T-cell (primary cell): ENCODE measurements at places on chromosomes 1 and 21.

- no peaks in the 10 kb centered on the region for H3K36me3 ChIP-seq
- no peaks in the 10 kb centered on the region for H3K27me3 ChIP-seq
- no peak for DNase-seq
- no peaks in the 10 kb centered on the region for H3K4me1 ChIP-seq
- no peak overlapping the region for H3K4me3 ChIP-seq
- H3K27ac ChIP-seq, result no peak overlapping the region
These were observed 550.0 kb downstream of the KIF26B start for GRCh38 chr1:245704765-245705164.

DNA sequence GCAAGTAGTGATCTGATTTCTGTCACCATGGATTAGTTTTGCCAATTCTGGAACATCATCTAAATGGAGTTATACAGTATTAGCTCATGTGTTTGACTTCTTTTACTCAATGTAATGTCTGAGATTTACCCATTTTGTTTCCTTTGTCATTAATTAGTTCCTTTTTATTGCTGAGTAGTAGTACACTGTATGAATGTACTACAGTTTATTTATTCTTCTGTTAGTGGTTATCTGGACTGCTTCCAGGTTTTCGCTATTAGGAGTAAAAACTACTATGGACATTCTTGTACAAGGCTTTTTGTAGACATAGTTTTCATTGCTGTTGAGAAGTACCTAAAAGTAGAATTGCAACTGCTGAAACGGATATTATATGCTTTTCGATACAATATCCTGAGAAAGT, 14.1 kb downstream of the SUCO start:
- no peaks in the 10 kb centered on the region for H3K27me3 ChIP-seq
- no peak for DNase-seq
- H3K36me3 ChIP-seq, result no peaks in the 10 kb centered on the region
- no peak overlapping the region for H3K27ac ChIP-seq

GRCh38 chr1:101239095-101240040, 2.5 kb downstream of the S1PR1 start:
- no peaks in the 10 kb centered on the region for H3K27me3 ChIP-seq
- peaks cover 54% of the 10 kb centered on the region for H3K4me1 ChIP-seq
- H3K4me3 ChIP-seq, result peak overlapping the region; percentile 99
- DNase-seq, result peak; percentile 55

DNA sequence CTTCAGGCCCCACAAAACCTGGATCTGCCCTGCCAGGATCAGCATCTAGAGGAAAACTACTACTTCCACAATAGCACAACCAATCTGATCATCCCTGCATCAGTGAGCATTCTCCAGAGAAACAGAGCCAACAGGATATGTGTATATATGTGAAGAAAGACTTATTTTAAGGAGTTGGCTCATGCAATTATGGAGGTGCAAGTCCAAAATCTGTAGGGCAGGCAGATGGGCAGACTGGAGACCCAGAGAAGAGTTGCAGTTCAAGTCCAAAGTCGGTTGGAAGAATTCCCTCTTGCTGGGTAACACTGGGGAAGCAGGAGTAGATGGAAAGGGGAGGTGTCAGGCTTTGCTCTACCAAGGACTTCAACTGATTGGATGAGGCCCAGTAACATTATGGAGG, 4.9 kb upstream of the HENMT1 start:
- H3K27me3 ChIP-seq, result no peaks in the 10 kb centered on the region
- no peak for DNase-seq
- no peaks in the 10 kb centered on the region for H3K36me3 ChIP-seq
- no peak overlapping the region for H3K4me3 ChIP-seq
- peaks cover 8% of the 10 kb centered on the region for H3K4me1 ChIP-seq

DNA sequence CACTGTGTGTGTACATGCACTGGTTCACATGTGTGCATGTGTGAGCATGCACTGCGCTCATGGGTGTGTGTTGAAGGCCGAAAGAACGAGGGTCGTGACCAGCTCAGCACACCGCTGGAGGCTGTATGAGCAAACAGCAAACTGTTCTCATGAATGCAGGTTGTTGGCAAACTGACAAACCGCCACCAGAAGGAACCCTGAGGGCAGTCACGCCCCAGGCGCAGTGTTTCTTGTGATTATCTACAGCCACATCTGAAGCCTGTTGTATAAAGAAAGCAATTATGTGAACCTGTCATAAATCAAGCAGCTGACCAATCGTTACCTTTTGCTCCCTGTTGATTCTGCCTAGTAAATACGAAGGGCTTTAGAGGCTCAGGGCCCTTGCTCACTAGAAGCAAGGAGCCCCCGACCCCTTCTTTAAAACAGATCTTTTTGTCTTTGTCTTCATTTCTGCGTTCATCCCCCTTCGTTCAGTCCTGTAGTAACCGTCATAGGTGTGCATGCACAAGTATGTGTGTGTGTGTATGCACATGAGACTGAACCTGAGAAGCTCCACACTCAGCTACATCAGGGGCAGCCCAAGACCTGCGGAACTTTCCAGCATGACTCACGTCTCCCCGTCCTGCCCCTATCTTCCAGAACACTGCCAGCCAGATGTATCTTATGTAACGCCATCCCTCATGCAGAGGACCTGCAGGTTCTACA, 16.8 kb upstream of the RIPK4 start:
- H3K27ac ChIP-seq, result no peak overlapping the region
- H3K4me1 ChIP-seq, result peaks cover 11% of the 10 kb centered on the region
- peaks cover 55% of the 10 kb centered on the region for H3K27me3 ChIP-seq
- H3K36me3 ChIP-seq, result no peaks in the 10 kb centered on the region

- no peaks in the 10 kb centered on the region for H3K36me3 ChIP-seq
- no peak overlapping the region for H3K27ac ChIP-seq
- H3K4me3 ChIP-seq, result no peak overlapping the region
- DNase-seq, result no peak
- no peaks in the 10 kb centered on the region for H3K27me3 ChIP-seq
These were observed 44.0 kb downstream of the IGSF21 start for GRCh38 chr1:18151436-18152122.

GRCh38 chr1:152982076-152982475, 1.8 kb upstream of the SPRR1A start:
- no peak overlapping the region for H3K4me3 ChIP-seq
- H3K27ac ChIP-seq, result no peak overlapping the region
- no peak for DNase-seq
- peaks cover 20% of the 10 kb centered on the region for H3K27me3 ChIP-seq

GRCh38 chr21:14989359-14989758, 75.4 kb downstream of the NRIP1 start:
- H3K27ac ChIP-seq, result no peak overlapping the region
- H3K27me3 ChIP-seq, result no peaks in the 10 kb centered on the region
- H3K36me3 ChIP-seq, result no peaks in the 10 kb centered on the region
- H3K4me3 ChIP-seq, result no peak overlapping the region

DNA sequence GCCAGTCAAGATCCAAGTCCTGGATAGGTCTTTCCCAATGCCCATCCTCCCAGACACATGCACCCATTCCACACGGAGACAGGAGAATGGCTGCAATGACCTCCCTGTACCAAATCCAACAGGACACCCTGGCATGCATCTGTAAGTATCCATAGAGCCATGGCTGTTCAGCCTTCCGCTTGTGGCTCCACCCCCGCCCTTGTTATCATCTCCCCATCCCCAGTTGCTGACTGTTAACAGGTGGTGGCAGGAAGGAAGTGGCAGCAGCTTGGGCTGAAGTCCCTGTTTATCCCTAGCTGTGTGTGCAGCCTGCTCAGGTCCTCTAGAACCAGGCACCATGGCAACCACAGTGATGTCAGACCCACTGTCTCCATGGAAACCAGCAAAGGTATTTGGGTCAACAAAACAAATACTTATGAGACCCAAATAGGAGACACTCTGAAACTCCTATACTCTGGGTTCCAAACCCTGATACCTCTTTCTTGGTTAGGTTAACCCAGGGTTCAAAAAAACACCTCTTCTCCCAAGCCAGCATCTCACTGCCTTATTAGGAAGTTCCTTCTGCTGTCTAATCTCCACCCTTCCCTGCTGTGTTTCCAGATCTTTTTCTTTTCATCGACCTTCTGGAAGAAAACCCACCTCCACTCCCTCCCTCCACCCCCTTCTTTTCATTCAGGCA, 721 bp downstream of the PBXIP1 start:
- H3K27ac ChIP-seq, result peak overlapping the region; percentile 99
- H3K4me3 ChIP-seq, result peak overlapping the region; percentile 94
- H3K27me3 ChIP-seq, result no peaks in the 10 kb centered on the region
- peaks cover 83% of the 10 kb centered on the region for H3K4me1 ChIP-seq
- peak; percentile 90 for DNase-seq
- peaks cover 52% of the 10 kb centered on the region for H3K36me3 ChIP-seq

GRCh38 chr1:64960731-64961130, 5.6 kb downstream of the JAK1 start:
- H3K4me1 ChIP-seq, result peaks cover 50% of the 10 kb centered on the region
- H3K36me3 ChIP-seq, result no peaks in the 10 kb centered on the region
- H3K27me3 ChIP-seq, result no peaks in the 10 kb centered on the region
- peak overlapping the region; percentile 56 for H3K27ac ChIP-seq
- H3K4me3 ChIP-seq, result no peak overlapping the region

DNA sequence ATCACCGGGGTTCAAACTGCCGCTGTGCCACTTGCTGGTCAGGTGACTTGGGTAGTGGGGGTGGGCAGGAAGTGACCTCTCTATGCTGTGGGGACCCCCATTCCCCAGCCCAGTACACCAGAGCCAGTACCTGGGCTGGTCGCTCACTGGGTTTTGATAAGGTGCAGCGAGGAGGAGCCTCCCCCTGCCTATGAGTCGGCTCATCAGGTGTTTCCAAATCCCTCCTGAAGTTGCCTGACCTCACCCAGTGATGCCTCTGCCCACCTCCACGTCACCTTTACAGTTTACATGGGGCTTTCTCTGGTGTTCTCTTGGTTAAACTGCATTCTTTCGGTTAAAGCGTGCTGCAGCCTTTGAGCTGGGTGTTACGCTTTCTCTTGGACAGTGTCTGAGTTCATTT, 58.2 kb downstream of the ARHGEF10L start:
- no peak overlapping the region for H3K4me3 ChIP-seq
- no peak for DNase-seq
- H3K27ac ChIP-seq, result no peak overlapping the region
- H3K4me1 ChIP-seq, result no peaks in the 10 kb centered on the region
- no peaks in the 10 kb centered on the region for H3K36me3 ChIP-seq

DNA sequence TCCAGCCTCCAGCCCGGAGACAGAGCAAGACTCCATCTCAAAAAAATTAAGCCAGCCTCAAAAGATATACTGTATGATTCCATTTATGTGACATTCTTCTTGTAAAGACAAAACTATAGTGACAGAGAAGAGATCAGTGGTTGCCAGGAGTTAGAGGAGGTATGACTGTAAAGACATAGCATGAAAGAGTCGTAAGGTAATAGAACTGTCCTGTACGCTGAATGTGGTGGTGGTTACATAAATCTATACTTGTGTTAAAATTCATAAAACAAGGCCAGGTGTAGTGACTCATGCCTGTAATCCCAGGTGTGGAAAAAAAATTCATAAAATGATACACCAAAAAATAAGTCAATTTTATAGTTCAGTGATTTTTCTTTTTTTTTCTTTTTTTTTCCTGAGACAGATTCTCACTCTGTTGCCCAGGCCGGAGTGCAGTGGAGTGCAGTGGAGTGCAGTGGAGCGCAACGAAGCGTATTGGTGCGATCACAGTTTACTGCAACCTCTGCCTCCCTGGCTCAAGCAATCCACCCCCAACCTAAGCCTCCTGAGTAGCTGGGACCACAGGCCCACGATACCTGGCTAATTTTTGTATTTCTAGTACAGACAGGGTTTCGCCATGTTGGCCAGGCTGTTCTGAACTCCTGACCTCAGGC, 84.9 kb upstream of the CXADR start:
- no peaks in the 10 kb centered on the region for H3K4me1 ChIP-seq
- no peak for DNase-seq
- no peaks in the 10 kb centered on the region for H3K36me3 ChIP-seq
- H3K4me3 ChIP-seq, result no peak overlapping the region
- H3K27me3 ChIP-seq, result no peaks in the 10 kb centered on the region

DNA sequence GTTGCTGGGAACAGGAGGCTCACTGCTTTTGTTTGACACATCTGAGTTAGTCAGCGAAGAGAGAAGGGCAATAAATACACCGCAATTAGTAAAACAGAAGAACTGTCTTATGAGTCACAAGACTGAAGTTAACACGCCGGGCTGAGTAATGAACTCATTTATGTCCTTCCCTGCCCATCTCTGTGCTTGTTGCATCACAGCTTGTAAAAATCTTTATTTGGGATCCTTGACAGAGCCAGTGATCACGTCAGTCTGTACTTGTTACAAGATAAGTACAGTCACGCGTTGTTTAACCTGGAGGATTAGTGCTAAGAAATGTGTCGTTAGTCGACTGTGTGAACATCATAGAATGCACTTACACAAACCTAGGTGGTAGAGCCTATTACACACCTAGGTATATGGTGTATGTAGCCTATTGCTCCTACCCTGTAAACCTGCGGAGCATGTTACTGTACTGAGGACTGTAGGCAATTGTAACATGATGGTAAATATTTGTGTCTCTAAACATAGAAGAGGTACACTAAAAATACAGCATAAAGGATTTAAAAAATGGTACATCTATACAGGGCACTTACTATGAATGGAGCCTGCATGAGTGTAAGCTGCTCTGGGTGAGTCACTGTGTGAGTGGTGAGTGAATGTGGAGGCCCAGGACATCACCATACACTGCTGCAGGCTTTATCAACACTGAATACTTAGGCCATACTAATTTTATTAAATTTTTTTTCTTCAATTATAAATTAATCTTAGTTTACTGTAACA, 272.2 kb downstream of the TNR start:
- H3K27ac ChIP-seq, result no peak overlapping the region
- H3K4me3 ChIP-seq, result no peak overlapping the region
- H3K27me3 ChIP-seq, result peaks cover 12% of the 10 kb centered on the region
- no peaks in the 10 kb centered on the region for H3K36me3 ChIP-seq

DNA sequence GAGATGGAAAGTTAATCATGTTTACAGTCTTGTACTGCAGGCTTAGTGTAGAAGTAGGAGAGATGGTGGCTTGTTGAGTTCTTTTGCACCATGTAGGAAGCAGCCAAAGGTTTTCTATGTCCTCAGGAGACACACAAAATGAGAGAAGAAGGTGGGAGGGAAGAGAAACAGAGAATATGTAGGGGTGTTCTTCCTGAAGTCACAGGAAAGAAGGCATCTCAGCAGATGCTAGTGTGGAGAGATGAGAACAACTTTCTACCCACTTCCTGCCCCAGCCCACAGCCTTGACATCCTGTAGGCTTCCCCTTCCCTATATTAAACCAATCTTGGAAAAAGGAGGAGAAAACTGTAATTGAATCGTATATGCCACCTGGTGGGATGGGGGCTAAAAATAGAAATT, 217.0 kb downstream of the S1PR1 start:
- peak overlapping the region; percentile 31 for H3K27ac ChIP-seq
- peaks cover 29% of the 10 kb centered on the region for H3K4me1 ChIP-seq
- no peaks in the 10 kb centered on the region for H3K27me3 ChIP-seq
- no peak for DNase-seq
- H3K4me3 ChIP-seq, result no peak overlapping the region
